Lung (tissue), 17 donors: ENCODE measurements at places on chromosomes 13 and 19. TPM values are rescaled to one million over a fixed set of nuclear protein-coding genes. Genes with fewer than 3 reads are reported as not detected.

GRCh38 chr13:111201304-111201940 is 86.3 kb downstream of the ARHGEF7 start:
- H3K27me3 ChIP-seq: no peaks in the 10 kb centered on the region
- H3K4me3 ChIP-seq: no peak overlapping the region
- H3K36me3 ChIP-seq: no peaks in the 10 kb centered on the region
- peak overlapping the region; percentile 76 for H3K27ac ChIP-seq
- DNase-seq: no peak
- peaks cover 21% of the 10 kb centered on the region for H3K4me1 ChIP-seq

GRCh38 chr13:102839462-102839861 is 6.4 kb upstream of the ERCC5 start:
- H3K4me3 ChIP-seq: no peak overlapping the region
- DNase-seq: no peak
- peaks cover 23% of the 10 kb centered on the region for H3K36me3 ChIP-seq
- H3K27ac ChIP-seq: no peak overlapping the region
- no peaks in the 10 kb centered on the region for H3K4me1 ChIP-seq

The SERP2 gene
- 5.2 TPM for polyA plus RNA-seq

DNA sequence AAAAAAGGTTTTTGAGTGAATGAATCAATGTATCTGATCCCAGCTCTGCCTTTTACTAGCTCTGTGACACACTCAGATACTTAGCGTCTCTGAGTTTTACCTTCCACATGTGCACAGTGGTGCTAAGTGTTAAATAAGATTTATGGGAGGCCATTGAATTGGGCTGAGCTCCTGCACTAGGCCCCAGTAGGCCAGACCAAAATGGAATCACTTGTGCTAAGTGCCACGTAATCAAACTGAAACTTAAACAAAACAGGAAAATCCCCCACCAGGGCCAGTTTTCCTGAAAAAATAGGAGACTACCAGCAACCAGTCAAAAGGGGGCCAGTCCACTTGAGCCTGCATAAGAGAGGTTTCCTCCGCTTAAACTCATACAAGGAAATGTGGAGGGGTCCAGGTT is 40.9 kb downstream of the GJA3 start:
- DNase-seq: no peak
- H3K36me3 ChIP-seq: no peaks in the 10 kb centered on the region
- H3K4me1 ChIP-seq: no peaks in the 10 kb centered on the region

DNA sequence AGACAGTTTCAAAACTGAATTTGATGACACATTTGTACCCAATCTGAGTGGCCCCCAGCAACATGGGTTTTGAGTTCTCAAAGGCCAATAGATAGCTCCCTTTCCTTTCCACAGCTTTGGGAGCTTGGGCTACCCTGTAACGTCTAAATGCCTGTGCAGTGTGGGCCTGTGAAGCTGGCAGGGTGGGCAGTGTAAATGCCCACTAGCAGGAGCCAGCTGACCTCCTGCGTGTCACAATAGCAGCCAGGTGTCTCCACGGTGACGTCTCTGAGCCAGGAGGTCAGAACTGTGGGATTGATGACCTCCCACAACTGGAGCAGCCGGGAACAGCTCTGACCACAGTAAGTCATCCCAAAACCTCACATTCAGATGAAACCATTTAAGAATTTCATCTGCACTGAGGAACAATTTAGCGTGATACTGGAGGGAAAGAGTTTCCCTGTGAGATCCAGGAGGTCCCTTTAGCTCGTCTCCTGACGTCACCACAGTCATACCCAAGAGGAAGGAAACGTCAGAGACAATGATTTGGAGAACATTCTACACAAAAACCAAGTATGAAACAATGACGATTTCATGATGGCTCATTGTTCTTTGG is at the start of gene IPO5:
TSS of gene IPO5 (plus strand) at position 300 of the 595 bp plus-strand sequence. CDS start 23,022 bp downstream, outside the sequence.
- no peaks in the 10 kb centered on the region for H3K27me3 ChIP-seq
- no peaks in the 10 kb centered on the region for H3K4me1 ChIP-seq
- no peak for DNase-seq
- H3K4me3 ChIP-seq: no peak within 1 kb of the TSS

DNA sequence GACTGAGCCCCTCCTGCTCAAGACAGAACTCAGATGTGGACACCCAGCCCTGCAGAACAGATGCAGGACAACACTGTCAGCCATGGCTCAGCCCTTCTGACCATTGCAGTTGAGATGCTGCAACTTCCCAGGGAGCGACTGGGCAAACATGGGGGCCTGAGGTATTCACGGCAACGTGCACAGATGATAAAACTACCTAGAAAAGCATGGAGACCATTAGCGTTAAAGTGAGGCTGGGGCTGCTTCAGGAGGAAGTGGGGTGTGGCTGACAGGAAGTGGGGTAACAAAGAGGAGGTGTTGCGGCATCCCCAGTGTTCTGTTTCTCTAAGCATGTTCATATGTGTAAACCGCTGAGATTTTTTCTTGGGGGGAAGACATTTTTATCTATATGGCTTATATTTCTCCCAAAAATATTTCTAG is 1.3 kb upstream of the SIGLEC9 start:
- DNase-seq: peak; percentile 10

DNA sequence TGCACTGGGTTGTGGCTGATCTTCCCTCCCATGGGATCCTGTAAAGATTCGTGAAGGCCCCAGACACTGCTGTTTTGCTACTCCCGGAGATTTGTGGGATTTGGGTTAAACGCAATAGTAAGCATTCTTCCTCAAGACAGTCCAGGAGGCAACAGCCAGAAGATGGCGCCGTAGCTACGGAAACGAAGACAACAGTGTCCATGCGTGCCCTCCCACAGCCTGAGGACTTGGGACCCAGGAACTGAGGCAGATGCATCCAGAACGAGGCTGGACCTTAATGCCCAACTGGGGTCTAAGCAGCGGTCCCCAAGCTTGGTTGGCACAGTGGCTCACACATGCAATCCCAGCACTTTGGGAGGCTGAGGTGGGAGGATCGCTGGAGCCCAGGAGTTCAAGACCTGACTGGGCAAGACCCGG is 57.6 kb upstream of the ZNF507 start:
- H3K36me3 ChIP-seq: no peaks in the 10 kb centered on the region
- H3K4me3 ChIP-seq: no peak overlapping the region
- H3K4me1 ChIP-seq: no peaks in the 10 kb centered on the region
- peak; percentile 87 for DNase-seq

The CASP14 gene
- not detected for polyA plus RNA-seq

- H3K27me3 ChIP-seq: no peaks in the 10 kb centered on the region
- no peaks in the 10 kb centered on the region for H3K4me1 ChIP-seq
- no peak overlapping the region for H3K4me3 ChIP-seq
- H3K27ac ChIP-seq: peak overlapping the region; percentile 42
- H3K36me3 ChIP-seq: no peaks in the 10 kb centered on the region
Observed at GRCh38 chr13:28467034-28467433, 27.9 kb downstream of the FLT1 start.

DNA sequence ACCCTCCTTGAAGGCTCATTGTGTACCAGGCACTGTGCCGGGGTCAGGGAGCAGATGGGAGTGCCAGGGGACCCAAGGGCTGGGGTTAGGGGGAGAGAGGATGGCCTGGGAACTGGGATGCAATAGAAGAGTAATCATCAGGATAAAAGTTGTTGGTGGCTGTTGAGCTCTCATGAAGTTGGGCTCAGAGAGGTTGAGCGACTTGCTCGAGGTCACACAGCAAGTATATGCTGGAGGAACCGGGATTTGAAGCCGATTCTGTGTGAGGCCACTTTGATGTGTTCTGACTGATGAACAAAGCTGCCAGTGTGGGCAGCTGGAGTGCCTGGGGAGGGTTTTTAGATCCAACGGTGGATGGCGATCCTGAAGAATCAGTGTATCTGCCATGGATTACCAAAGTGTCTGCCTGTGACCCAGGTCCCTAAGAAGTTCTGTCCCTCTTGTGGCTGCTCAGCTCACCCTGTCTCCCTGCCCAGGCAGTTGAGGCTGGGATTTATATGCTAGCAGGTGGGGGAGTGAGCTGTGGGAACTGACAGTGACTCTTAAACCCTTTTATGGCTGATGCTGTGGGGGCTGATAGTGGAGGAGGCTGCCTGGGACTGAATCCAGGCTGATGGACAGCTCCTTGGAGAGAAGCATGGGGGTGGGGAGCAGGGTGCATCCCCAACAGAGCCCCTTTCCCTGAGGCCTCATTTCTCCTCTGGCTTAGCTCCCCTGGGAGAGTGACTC is 8.3 kb downstream of the ARHGEF18 start:
- no peaks in the 10 kb centered on the region for H3K36me3 ChIP-seq
- no peaks in the 10 kb centered on the region for H3K27me3 ChIP-seq
- H3K4me3 ChIP-seq: no peak overlapping the region
- H3K4me1 ChIP-seq: peaks cover 6% of the 10 kb centered on the region
- H3K27ac ChIP-seq: no peak overlapping the region

The NTN5 gene
- polyA plus RNA-seq: 0.11 TPM

The KIR3DL1 gene
- polyA plus RNA-seq: 0.18 TPM

The CRYL1 gene
- polyA plus RNA-seq: 24.1 TPM

GRCh38 chr13:41691274-41691673 is 233.9 kb downstream of the RGCC start:
- DNase-seq: no peak
- H3K4me3 ChIP-seq: no peak overlapping the region
- H3K27me3 ChIP-seq: no peaks in the 10 kb centered on the region
- no peaks in the 10 kb centered on the region for H3K4me1 ChIP-seq

The APLP1 gene
- 0.94 TPM for polyA plus RNA-seq

The ANO8 gene
- polyA plus RNA-seq: 8.8 TPM

GRCh38 chr13:111528513-111528912 is 208.1 kb downstream of the TEX29 start:
- DNase-seq: no peak
- H3K4me3 ChIP-seq: no peak overlapping the region
- H3K27me3 ChIP-seq: peaks cover 49% of the 10 kb centered on the region
- H3K36me3 ChIP-seq: no peaks in the 10 kb centered on the region

The SELENOV gene
- polyA plus RNA-seq: not detected

DNA sequence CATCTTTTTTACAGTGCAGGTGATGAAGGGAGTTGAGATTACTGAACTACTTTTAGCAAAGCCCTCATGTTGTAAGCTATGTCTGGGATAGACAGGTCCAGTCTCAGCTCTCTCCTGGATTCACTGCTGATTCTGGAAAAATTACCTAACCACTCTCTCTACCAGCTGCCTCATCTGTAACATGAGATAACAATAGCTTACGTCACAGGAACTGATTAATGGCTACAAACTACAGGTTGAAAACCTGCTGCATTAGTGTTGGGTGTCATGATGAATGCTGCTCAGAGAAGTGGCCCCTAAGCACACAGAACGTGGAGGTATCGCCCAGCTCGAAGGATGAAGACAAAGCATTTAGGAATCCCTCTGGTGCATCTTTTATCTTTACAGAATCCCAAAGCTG is 277.8 kb downstream of the ABCC4 start:
- no peak overlapping the region for H3K4me3 ChIP-seq
- no peak overlapping the region for H3K27ac ChIP-seq
- no peaks in the 10 kb centered on the region for H3K4me1 ChIP-seq
- DNase-seq: no peak

The CALR gene
- polyA plus RNA-seq: 415 TPM

DNA sequence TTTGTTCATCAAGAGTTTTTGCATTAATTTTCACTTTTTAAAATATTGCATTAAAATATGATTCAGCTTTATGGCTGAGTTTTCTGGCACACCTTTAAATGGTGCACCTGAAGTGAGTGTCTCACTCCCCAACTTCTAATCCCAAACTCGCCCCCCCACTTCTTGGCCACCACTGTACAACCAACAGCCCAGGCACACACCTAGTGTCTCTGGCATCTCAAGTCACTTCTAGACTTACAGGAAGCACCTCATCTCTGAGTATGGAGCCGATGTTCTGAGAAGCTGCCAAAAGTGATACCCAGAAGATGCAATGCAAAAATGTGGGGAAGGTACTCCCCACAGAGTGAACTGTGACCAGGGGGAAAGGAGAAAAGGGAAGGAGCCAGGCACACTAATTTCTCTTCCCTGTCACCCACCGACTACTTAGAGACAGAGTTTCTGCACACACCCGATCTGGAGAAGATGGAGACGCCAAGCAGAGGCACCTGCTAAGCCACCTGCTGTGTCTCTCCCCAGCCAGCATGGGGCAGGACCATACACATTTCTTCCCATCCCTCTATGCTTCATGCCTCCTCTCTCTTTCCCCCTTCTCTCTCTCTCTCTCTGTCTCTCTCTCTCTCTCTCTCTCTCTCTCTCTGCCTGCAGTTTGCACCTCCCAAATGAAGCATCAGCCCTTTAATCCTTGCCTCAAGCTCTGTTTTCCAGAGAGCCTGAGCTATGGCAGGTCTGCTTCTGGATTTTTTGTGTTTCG is 155.3 kb upstream of the ZNF507 start:
- no peak for DNase-seq
- peaks cover 3% of the 10 kb centered on the region for H3K27me3 ChIP-seq
- no peak overlapping the region for H3K27ac ChIP-seq
- H3K4me3 ChIP-seq: no peak overlapping the region
- no peaks in the 10 kb centered on the region for H3K36me3 ChIP-seq

DNA sequence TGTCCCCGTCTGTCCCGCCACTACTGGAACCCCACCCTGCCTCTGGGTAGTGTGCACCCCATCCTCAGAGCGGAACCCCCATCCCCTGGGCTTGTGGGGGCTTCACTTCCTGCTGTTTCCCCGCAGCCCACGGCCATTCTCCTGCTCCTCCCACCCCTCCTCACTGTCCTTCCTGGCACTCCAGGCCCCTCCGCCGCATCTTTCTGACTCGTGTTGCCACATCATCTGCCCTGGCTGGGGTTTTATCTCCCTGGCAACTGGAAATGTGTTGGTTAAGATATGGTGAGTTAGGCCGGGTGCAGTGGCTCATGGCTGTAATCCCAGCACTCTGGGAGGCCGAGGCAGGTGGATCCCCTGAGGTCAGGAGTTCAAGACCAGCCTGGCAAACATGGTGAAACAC is 37.3 kb downstream of the KDM4B start:
- no peaks in the 10 kb centered on the region for H3K36me3 ChIP-seq
- no peak overlapping the region for H3K27ac ChIP-seq
- H3K4me3 ChIP-seq: no peak overlapping the region
- no peaks in the 10 kb centered on the region for H3K27me3 ChIP-seq

DNA sequence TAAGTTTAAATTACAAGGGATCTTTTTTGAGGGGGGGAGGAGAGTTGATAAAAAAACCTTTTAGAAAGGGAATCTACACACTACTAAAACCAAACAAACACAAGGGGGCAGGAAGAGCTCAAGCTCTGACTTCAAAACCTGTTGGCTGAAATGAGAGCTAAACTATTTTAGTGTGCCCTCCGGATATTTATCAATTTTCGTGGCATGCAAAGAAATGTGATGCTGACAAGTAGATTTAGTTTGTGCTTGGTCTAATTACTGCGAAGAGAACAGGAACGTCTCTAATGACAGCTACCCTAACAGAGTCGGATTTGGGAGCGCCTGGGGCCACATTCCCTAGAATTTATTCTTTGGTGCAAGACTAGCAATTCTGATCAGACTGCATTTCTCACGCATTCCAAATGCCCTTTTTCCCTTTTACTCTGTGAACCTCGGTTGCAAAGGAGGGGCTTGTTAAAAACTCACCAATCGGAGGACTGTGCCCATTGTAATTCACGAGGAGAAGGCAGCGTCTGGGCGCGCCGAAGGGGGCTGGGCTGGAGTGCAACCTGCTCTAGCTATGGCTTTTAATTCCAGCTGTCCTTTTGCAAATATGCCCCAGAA is 802 bp upstream of the FREM2 start:
- H3K36me3 ChIP-seq: no peaks in the 10 kb centered on the region
- no peak overlapping the region for H3K4me3 ChIP-seq
- peaks cover 4% of the 10 kb centered on the region for H3K27me3 ChIP-seq
- no peak overlapping the region for H3K27ac ChIP-seq
